ENCODE measurements at places on chromosomes 7 and 10. TPM values are rescaled to one million over a fixed set of nuclear protein-coding genes. Genes with fewer than 3 reads are reported as not detected.
A peak's percentile ranks its signal among the peaks of the same experiment; 100 is the strongest.

DNA sequence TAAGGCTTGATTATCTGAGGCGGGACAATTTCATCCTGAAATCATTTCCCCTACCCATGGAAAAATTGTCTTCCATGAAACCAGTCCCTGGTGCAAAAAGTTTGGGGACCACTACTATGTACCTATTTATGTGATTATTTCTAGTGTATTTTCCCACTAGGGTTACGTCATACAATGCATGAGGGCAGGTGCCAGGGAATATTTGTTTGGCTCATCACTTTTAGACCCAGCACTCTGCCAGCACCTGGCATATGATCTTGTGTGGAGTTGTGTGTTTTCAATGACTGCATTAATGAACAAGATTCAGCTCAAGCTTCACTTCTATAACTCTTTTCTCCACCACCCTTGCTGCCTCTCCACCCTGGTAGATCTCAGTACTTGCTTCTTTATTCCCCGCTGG lies 73.3 kb upstream of the TNKS2 start:
- DNase-seq = no peak

DNA sequence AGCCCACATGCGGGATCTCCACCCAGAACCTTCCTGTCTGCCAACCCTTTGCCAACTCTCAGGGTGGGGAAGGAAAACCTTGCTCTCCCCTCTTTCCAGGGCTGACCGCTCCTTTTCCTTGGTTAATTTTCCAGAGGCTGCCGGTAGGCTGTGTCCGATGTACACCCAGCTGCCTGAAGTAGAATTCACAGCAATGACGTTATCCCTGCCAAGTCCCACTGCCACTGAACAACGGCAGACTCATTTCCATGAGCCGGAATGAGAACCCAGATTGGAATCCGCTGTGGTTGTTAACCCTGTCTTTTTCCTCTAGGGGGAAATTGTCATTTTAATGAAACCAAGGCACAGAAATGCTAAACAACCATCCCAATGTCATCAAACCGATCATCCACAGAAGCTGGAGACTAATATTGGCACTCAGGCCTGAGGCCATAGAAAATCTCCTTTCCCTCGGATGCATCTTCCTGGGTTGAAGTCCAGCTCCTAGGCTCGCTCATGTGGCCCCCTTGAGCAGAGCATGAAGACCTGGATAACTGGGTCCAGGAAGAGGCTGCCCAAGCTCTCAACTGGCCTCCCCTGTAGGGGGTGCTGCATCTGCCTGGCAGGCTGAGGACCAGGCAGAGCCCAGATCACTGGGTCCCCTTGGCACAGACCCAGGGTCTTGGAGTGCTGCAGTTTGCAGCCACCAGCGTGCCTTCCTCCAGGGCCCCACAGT lies 30.4 kb downstream of the KLRG2 start:
- DNase-seq = no peak

GRCh38 chr10:99730026-99730425 lies 1.9 kb downstream of the COX15 start:
- DNase-seq = no peak

- DNase-seq = no peak
Observed at GRCh38 chr7:131642429-131642828, 86.0 kb upstream of the PODXL start.

DNA sequence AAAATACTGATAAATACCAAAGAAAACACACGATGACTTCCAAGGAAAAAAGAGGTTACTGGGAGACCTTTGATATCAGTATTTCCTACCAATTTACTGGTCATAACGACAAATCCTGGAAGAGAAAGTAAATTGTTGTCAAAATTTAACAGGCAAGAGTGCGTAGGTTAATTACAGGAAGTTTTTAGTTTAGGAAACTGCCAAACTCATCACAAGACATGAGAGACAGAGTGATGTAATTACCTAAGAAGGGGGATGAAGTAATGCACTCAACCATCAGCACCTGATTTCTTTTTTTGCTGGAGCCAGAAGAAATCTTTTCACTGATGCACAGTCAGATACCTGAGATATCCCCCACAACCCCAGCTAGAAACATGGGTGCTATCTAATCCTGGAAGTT lies 16.8 kb downstream of the MACC1 start:
- no peak for DNase-seq

BTBD16 gene
- not detected for total RNA-seq

GRCh38 chr7:4527988-4528636 lies 154.0 kb upstream of the FOXK1 start:
- DNase-seq = no peak

GRCh38 chr7:42902331-42902730 lies 9.5 kb downstream of the C7orf25 start:
- no peak for DNase-seq

GRCh38 chr7:80463272-80463920 lies 48.5 kb downstream of the GNAT3 start:
- no peak for DNase-seq

GPR22 gene
- not detected for total RNA-seq

DNA sequence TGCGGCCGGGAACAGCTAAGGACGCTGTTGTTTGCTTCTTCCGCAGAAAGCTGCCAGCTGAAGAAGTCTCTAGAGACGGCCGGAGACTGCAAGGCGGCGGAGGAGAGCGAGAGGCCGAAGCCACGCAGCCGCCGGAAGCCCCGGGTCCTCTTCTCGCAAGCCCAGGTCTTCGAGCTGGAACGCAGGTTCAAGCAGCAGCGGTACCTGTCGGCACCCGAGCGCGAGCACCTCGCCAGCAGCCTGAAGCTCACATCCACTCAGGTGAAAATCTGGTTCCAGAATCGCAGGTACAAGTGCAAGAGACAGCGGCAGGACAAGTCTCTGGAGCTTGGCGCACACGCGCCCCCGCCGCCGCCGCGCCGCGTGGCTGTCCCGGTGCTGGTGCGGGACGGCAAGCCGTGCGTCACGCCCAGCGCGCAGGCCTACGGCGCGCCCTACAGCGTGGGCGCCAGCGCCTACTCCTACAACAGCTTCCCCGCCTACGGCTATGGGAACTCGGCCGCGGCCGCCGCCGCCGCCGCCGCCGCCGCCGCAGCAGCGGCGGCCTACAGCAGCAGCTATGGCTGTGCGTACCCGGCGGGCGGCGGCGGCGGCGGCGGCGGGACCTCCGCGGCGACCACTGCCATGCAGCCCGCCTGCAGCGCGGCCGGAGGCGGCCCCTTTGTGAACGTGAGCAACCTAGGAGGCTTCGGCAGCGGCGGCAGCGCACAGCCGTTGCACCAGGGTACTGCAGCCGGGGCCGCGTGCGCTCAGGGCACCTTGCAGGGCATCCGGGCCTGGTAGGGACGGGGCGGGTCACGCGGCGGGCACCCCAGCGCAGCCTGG lies 2.4 kb downstream of the NKX2-3 start:
- DNase-seq = peak; percentile 77

VIM gene
- total RNA-seq = 1,200 TPM

CC2D2B gene
- total RNA-seq = 5.3 TPM

- DNase-seq = peak; percentile 59
Observed at GRCh38 chr10:5553400-5554170, 28.8 kb downstream of the CALML3 start.

DNA sequence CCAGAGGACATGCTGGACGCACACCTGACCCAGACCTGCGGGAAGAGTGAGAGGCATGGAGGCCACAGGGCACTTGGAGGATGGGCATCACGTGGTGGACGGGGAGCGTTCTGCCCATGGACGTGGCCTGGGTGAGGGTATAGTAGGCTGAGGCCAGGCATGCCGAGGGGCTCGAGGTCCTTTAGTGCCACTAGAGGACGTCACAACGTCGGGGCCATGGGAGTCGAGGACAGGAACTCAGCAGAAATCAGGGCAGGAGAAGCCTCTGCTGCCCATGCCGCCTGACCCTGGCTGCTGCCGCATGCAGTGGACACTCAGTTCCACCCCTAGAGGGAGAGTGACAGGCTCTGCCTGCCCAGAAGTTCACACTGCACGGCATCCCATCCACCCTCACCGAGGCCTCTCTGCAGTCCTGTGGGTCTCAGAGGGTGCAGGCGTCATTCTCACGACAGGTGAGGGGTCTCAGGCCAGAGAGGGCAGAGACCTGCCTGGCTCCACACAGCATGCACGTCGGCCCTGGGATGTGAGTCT lies 198.7 kb downstream of the ADARB2 start:
- peak; percentile 60 for DNase-seq

DNA sequence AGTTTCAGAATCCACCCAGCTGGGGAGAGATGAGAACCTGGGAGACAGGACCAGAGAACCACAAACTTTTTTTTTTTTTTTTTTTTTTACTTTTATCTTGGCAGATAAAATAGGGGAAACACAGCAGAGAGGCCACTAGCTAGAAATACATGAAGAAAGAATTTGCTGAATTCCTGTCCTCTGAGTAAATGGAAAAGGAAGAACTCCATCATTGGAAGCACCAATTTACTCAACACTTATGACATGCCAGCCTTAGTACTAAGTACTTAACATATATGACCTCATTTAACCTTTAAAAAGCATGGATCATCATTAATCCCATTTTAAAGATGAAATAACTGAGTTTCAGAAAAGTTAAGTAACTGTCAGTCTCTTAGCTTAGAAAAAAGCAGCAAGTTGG lies 343.0 kb upstream of the NPSR1 start:
- DNase-seq = no peak

DNA sequence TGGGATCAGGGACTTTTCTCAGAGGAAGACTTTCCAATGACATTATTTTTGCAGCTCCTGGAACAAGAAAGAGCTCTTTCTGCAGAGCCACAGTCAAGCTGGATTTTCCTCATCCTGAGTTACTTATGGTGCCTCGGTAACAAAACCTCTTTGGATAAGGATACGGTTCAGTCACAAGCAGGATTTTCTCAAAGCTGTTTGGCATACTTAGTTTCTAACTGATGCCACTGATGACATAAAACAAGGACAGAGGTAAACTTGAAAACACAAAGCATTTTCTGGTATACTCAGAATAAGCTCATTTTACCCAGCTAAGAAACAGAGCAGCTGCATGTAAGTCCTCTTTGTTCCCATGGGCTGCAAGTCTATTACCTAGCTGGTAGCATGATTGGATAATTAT lies 340.9 kb upstream of the MEOX2 start:
- DNase-seq = no peak

- DNase-seq = no peak
Observed at GRCh38 chr7:21967598-21968003, 21.9 kb upstream of the CDCA7L start.

- no peak for DNase-seq
Observed at GRCh38 chr7:5088906-5089305, 43.2 kb downstream of the RBAK start.

VPS37D gene
- total RNA-seq = 3.6 TPM

DNA sequence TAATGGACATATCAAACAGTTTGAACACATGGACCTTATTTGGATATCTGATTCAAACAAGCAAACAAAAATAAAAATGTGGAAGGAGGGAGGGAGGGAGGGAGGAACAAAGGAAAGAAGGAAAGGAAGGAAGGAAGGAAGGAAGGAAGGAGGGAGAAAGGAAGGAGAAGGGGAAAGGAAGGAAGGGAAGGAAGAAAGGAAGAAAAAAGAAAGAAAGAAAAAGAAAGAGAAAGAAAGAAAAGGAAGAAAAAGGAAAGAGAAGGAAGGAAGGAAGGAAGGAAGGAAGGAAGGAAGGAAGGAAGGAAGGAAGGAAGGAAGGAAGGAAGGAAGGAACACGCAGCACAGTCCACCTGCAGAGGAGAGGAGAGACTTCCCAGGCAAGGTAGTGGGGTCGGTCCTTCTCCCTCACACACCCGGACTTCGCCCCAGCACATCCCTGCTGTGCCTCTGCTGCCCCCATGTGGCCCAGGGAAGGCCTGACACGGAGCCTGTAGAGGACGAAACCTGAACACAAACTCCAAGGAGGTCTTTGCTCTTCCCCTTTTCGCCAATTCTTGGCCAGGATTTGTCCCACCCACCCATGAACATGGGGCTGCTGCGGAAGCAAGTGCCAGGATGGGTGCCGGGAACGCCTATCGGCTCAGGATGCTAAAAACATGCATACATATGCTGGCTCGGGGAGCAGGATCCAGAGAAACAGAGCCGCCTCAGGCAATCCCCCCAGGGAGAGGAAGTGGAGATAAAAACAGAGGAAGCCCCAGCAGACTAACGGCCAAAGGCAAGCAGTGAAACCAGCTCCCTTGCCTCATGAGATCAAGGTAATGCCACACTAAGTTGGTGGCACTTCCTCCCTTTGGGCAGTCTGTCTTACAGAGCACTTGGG lies 52.3 kb upstream of the DGKI start:
- DNase-seq = peak; percentile 88

GRCh38 chr7:136342251-136342650 lies 365.1 kb upstream of the MTPN start:
- DNase-seq = no peak

FOXP2 gene
- total RNA-seq = 91.2 TPM

GRCh38 chr7:26675143-26675887 lies 189.1 kb downstream of the SKAP2 start:
- DNase-seq = no peak

PDK4 gene
- total RNA-seq = 780 TPM

- no peak for DNase-seq
Observed at GRCh38 chr7:111401516-111401915, 160.8 kb downstream of the IMMP2L start.

DNA sequence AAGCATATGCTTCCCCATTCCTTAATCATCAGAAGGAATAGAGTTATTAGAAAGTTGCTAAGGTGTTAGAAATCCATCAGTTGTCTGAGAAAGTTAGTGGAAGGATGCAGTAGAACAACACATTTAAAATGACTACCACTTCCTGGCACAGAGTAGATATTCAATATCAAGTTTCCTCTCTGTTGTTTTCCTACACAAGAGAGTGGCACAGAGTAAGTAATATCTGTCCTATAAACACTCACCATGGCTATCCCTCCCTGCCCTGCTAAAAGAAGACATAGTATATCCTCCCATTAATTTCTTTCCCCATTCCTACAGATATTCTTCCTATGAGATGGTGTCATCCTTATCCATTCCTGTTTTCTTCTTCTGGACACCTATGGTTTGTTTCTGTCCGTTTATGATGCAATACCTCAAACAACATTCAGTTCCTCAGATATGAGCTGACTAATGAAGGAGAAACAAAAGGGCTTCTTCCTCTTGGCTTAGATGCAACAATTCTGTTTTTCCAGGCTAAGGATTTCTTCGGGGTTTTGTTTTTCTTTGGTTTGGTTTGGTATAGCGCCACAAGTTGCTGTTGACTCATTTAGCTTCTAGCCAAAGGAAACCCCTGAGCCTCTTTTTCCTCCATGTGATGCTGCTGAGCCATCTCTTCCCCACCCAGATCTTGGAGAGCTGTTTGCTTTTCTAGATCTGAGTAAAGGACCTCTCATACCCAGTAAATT lies 32.9 kb upstream of the BPGM start:
- DNase-seq = no peak

GRCh38 chr10:50517626-50518025 lies 106.1 kb downstream of the SGMS1 start:
- DNase-seq = no peak

DNA sequence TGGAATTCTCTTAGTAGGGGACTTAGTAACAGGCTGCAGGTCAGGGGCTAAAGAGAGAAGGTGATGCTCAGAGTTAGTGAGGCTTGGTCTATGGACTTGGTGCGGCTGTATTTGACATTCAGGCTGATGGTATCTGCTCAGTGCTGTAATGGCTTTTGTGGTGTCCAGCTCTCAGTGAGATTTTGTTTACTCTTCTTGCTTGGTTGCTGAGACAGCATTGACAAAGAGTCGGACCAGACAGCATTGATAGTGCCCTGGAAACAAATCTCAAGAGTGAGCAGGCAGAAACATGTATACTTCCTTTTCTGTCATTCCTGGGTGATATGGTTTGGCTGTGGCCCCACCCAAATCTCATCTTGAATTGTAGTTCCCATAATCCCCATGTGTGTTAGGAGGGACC lies 202.0 kb downstream of the STK31 start:
- DNase-seq = no peak
